ENCODE measurements at places on chromosomes 4 and X.

DNA sequence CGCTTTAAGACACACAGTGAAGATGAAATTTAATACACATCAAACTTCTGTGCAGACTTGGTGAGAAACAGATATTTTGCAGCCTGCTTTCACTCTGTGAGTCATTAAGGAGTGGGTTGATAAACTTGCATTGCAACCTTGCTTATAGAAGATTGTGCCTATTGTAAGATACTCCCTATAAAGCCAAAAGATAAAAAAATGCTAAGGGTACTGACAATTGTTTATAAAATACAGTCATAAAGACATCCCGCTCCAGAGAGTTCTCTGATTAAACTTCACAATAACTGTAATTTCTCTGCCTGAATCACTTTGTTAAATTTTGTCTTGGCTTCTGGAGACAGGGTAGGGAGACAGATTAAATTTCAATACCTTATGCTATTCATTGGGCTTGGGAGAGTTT, 49.1 kb downstream of the GALNT7 start:
- no peak for DNase-seq

DNA sequence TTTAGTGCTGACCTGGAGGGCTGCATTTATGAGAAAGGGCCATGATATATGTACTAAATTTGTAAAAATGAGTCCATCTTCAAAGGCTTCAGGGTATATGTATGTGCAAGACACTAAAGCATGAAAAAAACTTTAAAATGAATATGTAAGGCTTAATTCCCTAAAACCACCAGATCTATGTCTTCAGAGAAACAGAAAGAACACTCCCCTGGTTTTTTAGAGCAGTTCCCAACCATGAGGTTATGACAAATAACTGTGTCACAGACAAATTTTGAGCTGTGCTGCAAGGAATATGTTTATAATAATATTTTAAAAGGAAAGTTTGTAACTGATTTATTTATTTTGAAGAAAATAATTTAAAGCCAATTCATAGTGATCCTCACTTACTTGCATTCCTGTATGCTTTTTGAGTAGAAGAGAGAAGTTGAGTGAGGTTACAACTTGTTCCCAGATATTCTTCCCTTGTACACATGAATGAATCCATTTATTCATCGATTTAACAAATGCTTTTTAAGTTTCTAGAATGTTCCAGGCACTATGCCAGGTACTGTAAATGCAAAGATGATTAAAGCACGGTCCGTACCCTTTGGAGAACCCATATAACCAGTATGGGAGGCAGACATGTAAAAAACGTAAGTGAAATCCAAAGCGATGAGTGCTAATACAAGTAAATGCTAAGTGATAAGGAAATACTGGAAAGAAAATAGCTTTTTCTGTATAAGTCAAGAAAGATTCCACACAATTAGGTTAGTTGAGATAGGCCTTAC, 295.2 kb upstream of the DIAPH2 start:
- no peak for DNase-seq

DNA sequence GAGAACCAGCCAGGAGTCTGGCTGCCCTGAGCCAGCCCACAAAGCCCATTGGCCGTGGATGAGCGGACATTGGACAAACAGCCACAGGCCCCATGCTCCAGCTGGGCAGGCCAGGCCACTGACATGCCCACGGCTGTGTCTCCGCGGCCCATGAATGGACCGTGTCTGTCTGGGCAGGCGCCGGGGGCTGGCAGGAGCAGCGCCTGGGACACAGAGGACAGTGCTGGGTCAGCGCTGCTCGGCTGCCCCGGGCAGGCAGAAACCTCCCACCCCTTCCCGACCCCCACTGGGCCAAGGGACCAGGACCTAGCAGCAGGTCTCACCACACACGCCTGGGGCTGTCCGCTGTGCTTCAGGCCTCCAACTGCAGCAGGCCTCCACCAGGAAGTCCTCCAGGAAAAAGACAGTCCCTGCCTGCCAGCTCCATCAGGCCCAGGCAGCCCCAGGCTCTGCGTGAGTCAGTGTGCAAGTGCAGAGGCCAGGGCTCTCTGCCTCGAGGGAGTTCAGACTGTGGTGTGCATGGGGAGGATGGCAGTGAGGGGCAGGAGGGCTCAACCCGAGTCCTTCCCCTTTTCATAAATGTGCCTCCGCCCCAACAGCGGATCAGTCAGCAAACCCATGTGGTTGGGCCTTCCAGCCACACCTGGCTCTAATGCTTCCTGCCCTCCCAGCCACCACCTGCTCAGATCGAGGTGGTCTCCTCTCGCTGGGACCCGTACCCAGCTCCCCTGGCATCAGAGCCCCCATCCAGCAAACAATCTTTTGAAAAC, 17.2 kb upstream of the FGFR3 start:
- DNase-seq, result no peak

GRCh38 chr4:41028392-41029076, 185.8 kb downstream of the APBB2 start:
- DNase-seq, result no peak

DNA sequence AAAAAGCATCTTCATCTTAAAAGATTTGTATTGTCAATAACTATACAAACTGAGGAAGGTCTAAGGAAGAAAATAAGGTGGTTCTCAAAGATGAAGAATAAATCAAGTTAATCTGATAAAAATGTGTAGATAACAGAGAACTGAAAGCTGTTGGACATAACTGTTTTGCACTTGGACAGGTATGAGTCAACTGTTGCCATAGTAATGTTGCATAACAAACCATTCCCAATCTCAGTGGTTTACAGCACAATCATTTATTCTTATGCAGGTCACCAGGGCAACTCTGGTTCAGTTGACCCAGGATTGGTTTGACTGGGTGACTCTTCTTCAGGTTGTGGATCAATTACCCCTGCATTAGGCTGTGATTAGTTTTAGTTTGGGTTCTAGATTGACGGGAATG, 2197.7 kb downstream of the ARAP2 start:
- no peak for DNase-seq

DNA sequence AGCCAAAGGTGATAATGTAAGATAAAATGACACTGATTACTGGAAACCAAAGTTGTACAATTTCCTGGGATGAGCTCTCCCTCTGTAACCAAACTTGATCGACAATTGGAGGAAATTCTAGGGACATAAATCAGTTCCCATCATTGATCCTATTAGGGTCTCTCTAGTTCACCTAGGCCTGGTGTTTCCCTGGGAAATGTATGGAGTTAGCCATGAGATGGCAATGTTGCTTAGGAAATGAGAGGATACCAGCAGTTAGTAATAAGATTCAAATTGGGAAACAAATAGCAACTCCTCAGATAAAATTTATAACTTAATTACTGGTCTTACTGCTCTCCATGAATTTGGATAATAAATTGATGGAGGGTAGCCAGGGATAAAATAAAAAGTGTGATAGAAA, 52.2 kb downstream of the SPATA18 start:
- DNase-seq, result no peak

- DNase-seq, result no peak
Measured at GRCh38 chr4:139524062-139524631, 31.9 kb downstream of the SETD7 start.

DNA sequence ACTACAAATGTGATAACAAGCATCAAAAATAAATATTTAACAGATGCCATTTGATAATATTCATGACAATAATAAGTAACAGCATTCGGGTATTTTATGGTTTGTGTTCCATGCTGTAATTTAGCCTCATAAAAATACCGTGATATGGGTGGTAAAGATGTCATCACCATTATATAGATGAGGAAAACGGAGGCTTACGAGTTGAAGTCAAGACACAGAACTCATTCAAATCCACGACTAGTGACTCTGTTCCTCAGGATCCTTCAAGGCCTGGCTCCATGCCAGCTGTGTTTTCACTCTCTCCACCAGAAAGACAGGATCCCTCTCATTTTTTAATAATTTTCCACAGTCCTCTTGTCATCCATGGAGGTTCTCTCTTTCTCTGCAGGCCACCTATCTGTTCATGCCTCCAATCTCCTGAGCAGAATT, 94.5 kb downstream of the APBB2 start:
- no peak for DNase-seq
